ENCODE measurements at places on chromosomes 4 and X.

DNA sequence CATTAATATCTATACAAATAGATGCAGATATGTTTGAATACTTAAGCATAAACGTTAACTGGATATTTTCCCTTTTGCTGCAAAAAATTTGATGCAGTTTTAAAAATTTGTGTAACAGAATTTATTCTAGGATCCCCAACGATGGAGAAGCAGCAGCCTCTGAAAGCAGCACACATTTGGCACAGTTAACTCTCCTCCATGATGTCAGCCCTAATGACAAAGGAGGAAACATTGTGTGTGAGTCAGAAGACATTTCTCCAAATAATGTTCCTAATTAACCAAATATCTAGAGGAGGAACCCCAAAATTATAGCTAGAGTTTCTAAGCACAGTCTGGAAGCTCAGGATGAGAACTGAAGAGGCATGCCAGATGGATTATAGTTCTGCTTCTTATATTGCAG lies 281.9 kb upstream of the MAD2L1 start:
- no peak for DNase-seq

DNA sequence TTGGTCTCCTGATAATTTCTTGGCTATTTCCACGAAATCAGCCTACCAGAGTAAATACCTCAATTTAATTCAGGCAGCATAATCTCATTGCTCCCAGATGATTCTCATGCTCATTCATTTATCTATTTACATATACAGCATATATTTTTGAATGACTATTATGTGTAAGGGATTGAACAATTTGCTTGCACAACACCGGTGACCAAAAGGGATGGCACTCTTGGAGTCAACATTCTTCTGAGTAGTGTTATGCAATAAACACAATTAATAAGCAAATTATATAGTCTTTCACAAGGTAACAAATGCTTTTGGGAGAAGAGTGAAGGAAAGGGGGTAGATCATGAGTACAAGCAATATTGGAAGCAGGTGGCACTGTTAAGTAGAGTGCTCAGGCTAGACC lies 1015.3 kb downstream of the ARAP2 start:
- DNase-seq = no peak

GRCh38 chr4:94590493-94590892 lies 138.8 kb downstream of the PDLIM5 start:
- DNase-seq = no peak

DNA sequence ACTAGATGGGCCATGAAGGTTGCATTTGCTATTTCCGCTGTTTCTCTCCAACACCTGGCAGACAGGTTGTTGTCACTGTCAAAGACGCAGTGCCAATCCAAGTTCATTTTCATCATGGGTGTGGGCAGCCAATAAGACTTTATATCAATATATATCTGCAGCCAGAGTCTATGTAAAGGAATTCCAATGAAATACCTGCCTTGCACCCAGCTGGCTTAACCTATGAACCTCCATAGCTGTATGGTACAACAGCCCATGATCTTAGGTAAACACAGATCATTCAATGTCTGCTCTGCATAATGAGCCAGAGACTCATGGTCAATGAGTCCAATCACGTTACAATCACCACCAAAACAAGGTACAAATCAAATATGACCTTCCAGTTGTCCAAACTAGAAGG lies 37.7 kb upstream of the ADGRA3 start:
- DNase-seq = no peak

GRCh38 chr4:7358100-7358735 lies 76.5 kb downstream of the PSAPL1 start:
- DNase-seq = no peak

- DNase-seq = no peak
These were observed 195.1 kb upstream of the VCX start for GRCh38 chrX:7647831-7648230.

DNA sequence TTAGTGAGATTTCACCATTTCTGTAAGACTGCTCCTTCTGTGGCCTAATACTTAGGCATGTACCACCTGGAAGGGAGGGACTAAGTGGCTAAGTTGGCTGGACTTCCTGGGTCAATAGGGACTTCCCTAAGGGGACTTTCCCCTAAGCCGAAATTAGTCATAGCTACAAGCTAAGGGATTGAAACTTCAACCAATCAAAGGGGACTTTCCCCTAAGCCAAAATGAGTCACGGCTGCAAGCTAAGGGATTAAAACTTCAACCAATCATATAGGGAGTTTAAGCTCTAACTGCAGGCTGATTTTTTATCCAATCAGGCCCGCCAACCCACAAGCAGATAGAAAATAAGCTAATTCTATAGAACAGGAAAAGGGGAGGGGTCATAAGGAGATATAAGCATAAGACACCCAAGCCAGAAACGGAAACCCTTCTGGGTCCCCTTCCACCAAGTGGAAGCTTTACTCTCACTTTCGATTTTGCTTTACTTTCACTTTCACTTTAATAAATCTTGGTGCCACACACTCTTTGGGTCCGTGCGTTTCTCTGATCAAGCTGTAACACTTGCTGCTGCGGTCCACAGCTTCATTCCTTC lies 382.8 kb downstream of the KLHL4 start:
- DNase-seq = no peak

- DNase-seq = no peak
These were observed 10.5 kb downstream of the ACSL1 start for GRCh38 chr4:184815046-184815877.

DNA sequence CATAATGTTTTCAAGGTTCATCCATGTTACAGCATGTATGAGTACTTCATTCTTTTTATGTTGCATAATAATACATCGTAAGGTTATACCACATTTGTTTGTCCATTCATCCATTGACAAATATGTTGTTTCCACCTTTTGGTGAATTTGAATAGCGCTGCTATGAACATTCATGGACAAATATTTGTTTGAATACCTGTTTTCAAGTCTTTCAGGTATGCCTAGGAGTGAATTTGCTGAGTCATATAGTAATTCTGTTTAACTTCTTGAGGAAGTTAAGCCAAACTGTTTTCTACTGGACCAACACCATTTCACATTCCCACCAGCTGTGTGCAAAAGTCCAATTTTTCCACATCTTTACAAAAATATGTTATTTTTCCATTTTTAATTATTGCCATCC lies 31.5 kb downstream of the IRS4 start:
- DNase-seq = no peak

GRCh38 chrX:100248885-100249493 lies 161.1 kb downstream of the PCDH19 start:
- DNase-seq = no peak

DNA sequence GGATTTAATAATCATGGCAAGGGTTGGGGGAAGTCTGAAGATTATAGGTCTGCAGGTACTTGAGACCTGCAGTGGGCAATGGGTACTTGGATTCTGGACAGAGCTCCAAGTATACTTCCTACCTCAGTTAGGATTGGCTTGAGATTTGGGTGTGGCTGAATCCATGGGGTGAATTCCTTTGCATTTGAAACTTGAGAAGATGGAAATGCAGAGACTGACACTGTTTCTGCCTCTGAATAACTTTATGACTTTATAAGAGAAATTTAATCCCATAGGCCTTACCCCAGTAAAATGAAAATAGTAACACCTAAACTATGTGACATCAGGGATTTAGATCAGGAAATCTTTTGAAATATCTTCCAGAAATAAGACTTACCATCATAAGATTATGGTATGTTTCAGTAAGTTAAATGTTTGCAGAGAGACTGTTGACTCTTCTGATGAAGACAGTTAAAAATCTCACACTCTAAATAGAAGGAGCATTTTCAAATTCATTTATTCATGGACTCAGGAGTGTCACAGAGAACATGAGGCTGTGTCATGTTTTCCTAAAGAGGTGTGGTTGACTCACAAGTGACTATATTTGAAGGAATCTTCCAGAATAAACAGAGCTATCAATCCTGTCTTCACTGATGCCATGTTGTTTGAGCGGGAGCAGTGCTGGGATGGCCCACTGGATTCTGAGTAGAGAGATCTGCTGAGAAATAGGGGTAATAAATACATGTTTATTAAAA lies 513.5 kb upstream of the NR3C2 start:
- no peak for DNase-seq

DNA sequence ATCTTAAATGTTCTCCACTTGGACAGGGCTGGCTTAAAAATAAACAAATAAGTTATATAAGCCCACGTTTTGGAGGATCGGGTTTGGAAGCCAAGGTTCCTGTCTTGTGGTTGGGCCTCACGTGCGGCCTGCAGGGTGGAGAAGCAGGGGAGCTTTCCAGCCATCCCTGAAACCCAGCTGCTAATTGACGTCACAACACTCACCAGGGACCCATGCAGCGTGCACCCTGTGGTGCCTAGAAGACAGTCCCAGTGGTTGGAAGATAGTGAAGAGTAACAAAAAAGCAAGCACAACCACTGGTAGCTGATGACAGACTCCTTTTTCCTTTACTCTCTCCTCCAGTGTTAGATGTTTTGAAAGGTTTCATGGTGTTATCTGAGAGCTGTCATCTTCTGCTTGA lies 142.0 kb upstream of the RBPJ start:
- no peak for DNase-seq

DNA sequence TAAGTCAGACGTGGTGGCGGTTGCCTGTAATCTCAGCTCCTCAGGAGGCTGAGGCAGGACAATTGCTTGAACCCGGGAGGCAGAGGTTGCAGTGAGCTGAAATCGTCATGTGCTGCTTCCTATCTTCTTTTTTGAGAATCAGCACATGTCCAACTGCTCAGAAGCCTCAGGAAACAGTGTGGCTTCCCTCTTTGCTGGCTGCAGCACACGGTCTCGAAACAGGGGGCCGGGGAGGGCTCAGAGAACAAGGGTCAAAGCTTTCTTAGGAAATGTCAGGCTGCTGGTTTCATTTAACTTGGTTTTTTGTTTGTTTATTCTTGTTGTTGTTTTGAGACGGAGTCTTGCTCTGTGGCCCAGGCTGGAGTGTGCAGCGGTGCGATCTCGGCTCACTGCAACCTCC lies 31.3 kb downstream of the CRLF2 start:
- no peak for DNase-seq

- no peak for DNase-seq
These were observed 3.9 kb downstream of the CTBP1 start for GRCh38 chr4:1244978-1245471.

GRCh38 chr4:72016011-72016410 lies 15.8 kb upstream of the NPFFR2 start:
- DNase-seq = no peak

DNA sequence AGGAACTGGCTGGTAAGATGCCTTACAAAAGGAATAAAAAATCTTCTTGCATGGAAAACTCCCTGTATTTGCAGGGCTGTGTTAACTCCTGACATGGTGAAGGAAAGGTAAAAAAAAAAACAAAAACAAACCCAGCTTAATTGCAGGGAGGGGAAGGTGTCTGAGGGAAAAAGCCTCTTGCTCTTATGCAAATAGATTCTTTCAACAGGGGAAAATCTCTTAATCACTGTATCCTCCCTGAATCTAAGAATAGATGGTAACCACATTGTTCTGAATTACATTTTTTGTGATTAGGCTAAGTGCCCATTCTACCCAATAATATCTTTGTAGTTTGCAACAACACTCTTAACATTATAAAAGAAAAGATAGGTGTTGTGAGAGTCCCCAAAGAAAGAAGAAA lies 172.6 kb downstream of the RBM46 start:
- DNase-seq = no peak

- DNase-seq = no peak
These were observed 5.8 kb downstream of the TSC22D3 start for GRCh38 chrX:107769581-107770317.

DNA sequence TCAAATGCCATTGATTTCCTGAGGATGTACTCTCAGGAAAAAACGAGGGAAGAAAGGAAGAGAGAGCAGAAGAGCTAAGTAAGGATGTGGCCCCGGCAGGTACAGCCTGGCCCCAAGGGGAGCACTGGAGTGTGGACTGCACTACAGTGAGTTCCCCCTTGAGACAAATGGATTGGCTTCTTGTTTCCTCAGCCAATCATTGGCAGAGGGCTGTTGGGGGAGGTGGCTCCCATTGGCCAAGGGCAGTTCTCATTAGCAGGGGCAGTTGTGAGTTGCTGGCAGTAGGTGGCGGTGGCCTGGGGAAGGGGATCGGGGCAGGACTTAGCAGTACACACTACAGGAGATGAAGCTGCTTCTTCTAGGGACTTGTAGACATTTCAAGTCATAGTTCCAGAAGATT lies 24.1 kb upstream of the OCIAD2 start:
- no peak for DNase-seq

- DNase-seq = no peak
These were observed 867.3 kb downstream of the PCDH18 start for GRCh38 chr4:136664988-136665387.

DNA sequence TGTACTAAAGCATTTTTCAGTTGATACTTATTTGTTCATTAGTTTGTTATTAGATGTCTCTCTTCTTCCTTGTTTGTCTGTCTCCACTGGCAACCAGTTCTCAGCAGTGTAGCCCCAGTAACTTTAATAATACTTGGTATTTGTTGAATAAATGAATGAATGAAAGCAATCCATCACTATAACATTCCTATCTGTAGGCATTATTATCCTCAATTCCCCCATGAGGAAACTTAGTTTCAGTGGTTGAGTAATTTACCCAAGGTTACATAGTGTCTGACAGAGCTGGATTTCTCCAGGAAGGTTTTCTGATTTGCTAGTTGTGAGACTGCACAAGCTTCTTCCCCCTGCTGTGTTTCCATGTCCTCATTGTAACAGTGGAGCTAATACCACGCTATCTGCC lies 27.8 kb upstream of the MAOB start:
- DNase-seq = no peak

DNA sequence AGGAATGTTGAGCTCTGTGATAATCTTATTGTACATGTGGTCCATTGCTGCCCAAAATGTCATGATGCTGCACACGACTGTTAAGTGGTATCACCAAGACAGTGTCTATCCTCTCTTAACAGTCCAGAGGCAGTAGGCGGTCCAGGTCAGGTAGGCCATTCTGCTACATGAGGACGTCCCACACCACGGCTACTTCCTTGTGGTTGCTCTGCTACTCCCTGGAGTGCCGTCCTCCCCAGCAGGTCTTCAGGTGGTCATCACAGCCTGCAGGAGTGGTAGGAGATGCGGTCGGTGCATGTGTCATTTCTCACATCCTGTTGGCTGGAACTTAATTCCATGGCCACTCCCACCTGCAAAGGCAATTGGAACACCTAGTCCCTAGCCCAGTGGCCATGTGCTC lies 11.5 kb upstream of the STK32B start:
- DNase-seq = no peak

DNA sequence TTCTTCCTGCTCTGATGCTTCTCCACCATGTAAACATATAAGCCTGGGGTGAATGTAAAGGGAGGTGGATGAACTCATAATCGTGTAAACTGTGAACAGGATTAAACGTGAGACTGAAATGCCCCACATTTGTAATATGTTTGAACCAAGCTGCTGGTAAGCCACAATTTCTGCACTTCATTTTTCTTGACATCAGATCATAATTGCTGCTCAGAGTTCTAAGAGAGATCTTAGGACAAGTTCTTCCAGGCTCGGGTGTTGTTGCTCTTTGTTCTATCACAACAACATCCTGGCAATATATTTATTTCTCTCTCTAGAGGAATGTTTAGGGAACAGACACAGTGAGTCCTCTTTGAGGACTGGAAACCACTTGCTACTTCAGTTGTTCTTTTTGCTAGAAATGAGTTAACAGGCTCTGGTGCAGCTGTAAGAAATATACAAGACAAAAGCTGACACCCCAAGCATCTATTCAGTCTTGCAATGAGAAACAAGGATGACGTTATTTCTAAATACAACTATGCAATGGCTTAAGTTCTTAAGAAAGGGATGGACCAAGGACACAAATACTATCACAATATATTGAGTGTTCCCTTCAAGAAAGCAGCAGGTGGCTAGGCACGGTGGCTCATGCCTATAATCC lies 59.6 kb downstream of the LNX1 start:
- DNase-seq = no peak
